Activated CD4-positive, alpha-beta T cell treated with anti-CD3 and anti-CD28 coated beads, Interleukin-2, amount 10 ng/mL, durations not matched to agents 7 days and 5 days (primary cell): ENCODE measurements at places on chromosomes 1 and 21.

- H3K27me3 ChIP-seq = peaks cover 1% of the 10 kb centered on the region
- H3K36me3 ChIP-seq = no peaks in the 10 kb centered on the region
- H3K4me3 ChIP-seq = no peak overlapping the region
- no peak overlapping the region for H3K27ac ChIP-seq
Measured at GRCh38 chr1:1967151-1967550, 36.4 kb downstream of the CFAP74 start.

DNA sequence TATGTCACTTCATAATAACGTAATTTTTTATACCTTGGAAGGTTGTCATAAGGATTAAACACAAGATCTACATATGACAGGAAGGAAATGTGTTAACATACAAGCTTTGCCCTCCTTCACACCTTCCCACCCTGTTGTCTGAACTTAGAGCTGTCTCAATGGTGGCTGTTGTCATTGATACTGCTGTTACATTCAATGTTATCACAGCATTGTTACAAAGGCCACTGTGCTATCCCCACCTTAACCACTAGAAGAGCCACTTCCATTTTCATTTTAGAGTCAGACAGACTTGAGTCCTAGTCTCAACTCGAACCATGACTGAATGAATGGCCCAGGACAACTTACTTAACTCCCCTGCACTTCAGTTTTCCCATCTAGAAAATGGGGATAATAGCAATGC, 31.2 kb downstream of the TAS1R2 start:
- H3K27me3 ChIP-seq = no peaks in the 10 kb centered on the region
- H3K36me3 ChIP-seq = no peaks in the 10 kb centered on the region
- H3K27ac ChIP-seq = no peak overlapping the region

- H3K27me3 ChIP-seq = no peaks in the 10 kb centered on the region
- H3K4me3 ChIP-seq = no peak overlapping the region
- H3K27ac ChIP-seq = no peak overlapping the region
- no peaks in the 10 kb centered on the region for H3K36me3 ChIP-seq
- no peaks in the 10 kb centered on the region for H3K4me1 ChIP-seq
- no peak for DNase-seq
Measured at GRCh38 chr1:29635501-29636263, 399.4 kb downstream of the PTPRU start.

DNA sequence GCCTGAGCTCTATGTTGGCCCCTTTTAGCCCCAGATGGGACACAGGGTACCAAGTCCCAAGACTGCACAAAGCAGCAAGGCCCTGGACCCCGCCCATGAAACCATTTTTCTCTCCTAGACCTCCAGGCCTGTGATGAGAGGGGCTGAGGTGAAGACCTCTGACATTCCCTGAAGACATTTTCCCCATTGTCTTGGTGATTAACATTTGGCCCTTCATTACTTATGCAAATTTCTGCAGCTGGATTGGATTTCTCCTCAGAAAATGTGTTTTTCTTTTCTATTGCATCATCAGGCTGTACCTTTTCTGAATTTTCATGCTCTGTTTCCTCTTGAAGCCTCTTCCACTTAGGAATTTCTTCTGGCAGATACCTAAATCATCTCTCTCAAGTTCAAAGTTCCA, 8.2 kb upstream of the PSMA5 start:
- no peaks in the 10 kb centered on the region for H3K27me3 ChIP-seq
- H3K27ac ChIP-seq = no peak overlapping the region
- H3K36me3 ChIP-seq = no peaks in the 10 kb centered on the region
- H3K4me1 ChIP-seq = no peaks in the 10 kb centered on the region
- H3K4me3 ChIP-seq = no peak overlapping the region

DNA sequence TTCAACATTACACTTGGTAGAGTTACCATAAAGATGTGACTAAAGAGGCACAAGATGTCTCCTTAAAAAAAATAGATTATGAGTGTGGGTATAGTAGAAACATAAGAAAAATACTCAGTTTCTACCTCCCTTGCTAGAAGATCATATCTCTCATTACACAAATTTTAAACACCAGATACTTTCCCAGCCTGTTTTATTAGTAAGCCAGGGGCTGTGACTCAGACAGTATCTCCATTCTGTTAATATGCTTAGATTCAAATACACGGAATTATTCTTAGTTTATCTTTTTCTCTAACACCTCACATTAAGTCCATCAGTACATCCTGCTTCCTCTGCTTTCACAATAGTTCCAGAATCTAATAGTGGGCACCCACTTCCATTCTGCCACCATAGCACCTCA, 561.8 kb upstream of the ADAMTS5 start:
- H3K36me3 ChIP-seq = no peaks in the 10 kb centered on the region
- no peak overlapping the region for H3K27ac ChIP-seq
- no peak overlapping the region for H3K4me3 ChIP-seq
- no peak for DNase-seq
- H3K27me3 ChIP-seq = no peaks in the 10 kb centered on the region

- no peak overlapping the region for H3K4me3 ChIP-seq
- peaks cover 3% of the 10 kb centered on the region for H3K27me3 ChIP-seq
- no peak overlapping the region for H3K27ac ChIP-seq
- no peak for DNase-seq
- no peaks in the 10 kb centered on the region for H3K36me3 ChIP-seq
Measured at GRCh38 chr1:38055398-38055797, 8.8 kb upstream of the POU3F1 start.

DNA sequence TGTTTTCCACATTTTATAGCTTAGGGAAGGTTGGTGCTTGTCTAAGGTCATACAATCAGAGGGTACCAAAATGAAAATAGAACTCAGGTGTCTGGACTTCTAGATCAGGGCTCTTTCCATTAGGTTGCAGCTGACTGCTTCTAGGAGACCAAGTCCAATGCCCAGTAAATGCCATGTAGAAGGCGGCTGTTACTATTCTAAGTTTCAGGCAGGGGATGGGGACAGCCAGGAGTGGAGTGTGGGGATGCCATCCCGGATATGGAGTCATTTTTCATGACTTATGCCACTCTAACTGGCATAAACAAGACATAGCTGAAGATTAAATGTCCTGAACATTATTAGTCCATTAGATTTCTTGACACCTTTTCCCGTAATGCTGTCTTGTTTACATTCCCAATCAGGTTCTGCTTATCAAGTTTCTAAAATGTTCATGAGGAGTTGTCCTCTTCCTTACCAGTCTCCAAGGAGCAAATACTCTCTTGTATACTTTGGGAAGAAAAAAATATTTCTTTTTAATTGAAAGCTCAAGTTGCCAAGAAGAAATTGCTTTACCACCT, 31.5 kb downstream of the XCL1 start:
- H3K4me1 ChIP-seq = no peaks in the 10 kb centered on the region
- no peak for DNase-seq
- no peak overlapping the region for H3K4me3 ChIP-seq
- H3K27me3 ChIP-seq = no peaks in the 10 kb centered on the region
- no peaks in the 10 kb centered on the region for H3K36me3 ChIP-seq
- no peak overlapping the region for H3K27ac ChIP-seq

- no peak overlapping the region for H3K27ac ChIP-seq
- peaks cover 3% of the 10 kb centered on the region for H3K27me3 ChIP-seq
- H3K4me1 ChIP-seq = no peaks in the 10 kb centered on the region
- no peak overlapping the region for H3K4me3 ChIP-seq
- DNase-seq = no peak
- no peaks in the 10 kb centered on the region for H3K36me3 ChIP-seq
Measured at GRCh38 chr1:41461790-41462679, 22.4 kb downstream of the EDN2 start.

DNA sequence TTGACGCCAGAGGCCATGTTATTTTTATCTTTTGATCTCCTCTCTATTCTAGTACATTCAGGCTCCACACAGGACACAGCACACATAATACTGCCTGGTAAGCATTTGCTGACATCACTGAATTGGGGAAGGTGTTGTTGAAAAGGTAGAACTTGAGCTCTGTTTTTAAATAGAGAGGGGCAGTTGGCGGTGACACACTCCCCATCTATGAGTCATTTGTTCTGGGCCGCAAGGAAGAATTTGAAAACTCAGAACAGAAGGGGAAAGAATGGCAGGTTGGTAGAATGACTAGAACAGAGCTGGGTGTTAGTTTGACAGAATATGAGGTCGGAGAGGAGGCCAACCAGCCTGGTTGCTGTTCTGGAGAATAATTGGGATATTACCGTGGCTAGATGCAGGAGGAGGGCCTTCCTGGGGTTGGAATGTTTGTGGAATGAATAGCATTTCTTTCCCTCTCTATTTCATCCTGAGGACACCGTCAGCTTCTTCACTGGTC, 52.1 kb upstream of the ERRFI1 start:
- no peaks in the 10 kb centered on the region for H3K36me3 ChIP-seq
- no peak overlapping the region for H3K27ac ChIP-seq
- no peak overlapping the region for H3K4me3 ChIP-seq
- H3K4me1 ChIP-seq = no peaks in the 10 kb centered on the region

DNA sequence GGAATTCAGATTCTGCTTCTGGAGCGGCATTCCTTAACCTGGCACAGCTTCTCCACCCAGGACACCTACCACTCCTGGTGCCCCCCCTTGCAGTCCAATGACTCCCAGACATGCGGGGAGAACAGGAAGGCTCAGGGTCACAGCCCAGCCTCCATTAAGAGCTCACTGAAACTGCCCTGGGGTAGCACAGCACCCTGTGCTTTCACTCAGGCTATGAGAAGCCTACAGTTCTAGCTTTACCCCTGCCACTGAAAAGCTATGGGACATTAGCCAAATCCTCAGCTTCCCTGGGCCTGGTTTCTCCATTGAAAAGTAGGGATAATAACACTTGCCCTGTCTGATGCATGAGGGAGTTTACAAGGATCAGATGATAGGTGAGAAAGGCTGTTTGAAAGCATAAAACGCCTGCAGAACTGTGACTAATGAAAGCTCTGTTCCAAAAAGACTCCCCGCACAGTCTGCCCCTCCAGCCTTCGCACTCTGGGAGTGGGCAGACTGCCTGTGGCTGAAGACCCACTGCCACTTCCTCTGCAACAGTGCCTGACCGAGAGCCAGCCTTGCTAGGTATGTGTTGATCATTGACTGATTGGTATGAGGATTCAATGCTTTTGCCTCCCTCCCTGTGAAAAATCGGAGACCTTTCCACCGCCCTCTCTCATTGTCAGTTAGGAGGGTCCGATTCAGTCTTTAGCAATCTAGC, 2.7 kb upstream of the CLDN19 start:
- no peak overlapping the region for H3K27ac ChIP-seq
- H3K36me3 ChIP-seq = peaks cover 7% of the 10 kb centered on the region
- no peaks in the 10 kb centered on the region for H3K4me1 ChIP-seq
- H3K27me3 ChIP-seq = no peaks in the 10 kb centered on the region
- no peak overlapping the region for H3K4me3 ChIP-seq

DNA sequence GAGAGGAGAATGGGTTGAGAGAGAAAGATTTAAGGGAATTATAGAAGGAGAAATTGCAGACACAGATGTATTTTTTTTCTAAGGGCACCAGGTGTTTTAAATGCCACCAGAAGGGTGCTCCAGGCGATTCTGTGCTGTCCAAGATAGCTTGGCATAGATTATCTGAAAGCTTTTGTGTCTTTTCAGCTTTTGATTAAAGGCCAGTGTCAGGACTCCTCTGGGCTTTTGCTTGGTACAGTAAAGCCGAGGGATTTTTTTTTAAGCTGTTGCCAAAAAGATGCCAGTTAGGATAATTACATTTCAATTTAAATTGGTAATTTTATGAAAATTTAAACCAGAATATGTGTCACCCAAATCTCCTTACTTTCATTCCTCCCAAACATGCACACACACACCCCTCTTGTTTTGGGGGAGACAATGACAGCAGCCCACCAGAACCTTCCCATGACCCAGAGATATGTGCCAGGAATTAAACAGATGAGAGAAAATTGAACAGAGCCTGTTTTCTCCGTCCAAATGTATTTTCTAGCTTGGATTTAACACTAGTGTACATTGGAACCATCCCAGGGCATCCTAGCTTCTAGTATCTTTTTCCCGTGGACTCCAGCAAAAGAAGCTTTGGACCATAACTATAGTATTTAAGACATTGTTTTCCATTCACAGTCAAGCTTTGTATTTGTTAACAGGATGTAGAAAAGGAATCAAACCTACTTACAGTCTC, 670.7 kb upstream of the CXADR start:
- no peak overlapping the region for H3K27ac ChIP-seq
- no peak overlapping the region for H3K4me3 ChIP-seq
- H3K36me3 ChIP-seq = no peaks in the 10 kb centered on the region
- DNase-seq = no peak

- H3K27me3 ChIP-seq = no peaks in the 10 kb centered on the region
- no peak overlapping the region for H3K4me3 ChIP-seq
- no peaks in the 10 kb centered on the region for H3K4me1 ChIP-seq
Measured at GRCh38 chr1:118257946-118258345, 72.9 kb upstream of the SPAG17 start.

- no peak overlapping the region for H3K27ac ChIP-seq
- peaks cover 19% of the 10 kb centered on the region for H3K4me1 ChIP-seq
- no peak overlapping the region for H3K4me3 ChIP-seq
- DNase-seq = peak; percentile 29
- peaks cover 77% of the 10 kb centered on the region for H3K27me3 ChIP-seq
- no peaks in the 10 kb centered on the region for H3K36me3 ChIP-seq
Measured at GRCh38 chr1:208238710-208239472, 5.3 kb downstream of the PLXNA2 start.

GRCh38 chr1:209390764-209391163, 192.8 kb upstream of the CAMK1G start:
- H3K4me3 ChIP-seq = no peak overlapping the region
- DNase-seq = no peak
- no peaks in the 10 kb centered on the region for H3K36me3 ChIP-seq

- no peak for DNase-seq
- H3K4me3 ChIP-seq = no peak overlapping the region
- H3K27me3 ChIP-seq = peaks cover 5% of the 10 kb centered on the region
- H3K4me1 ChIP-seq = no peaks in the 10 kb centered on the region
- no peak overlapping the region for H3K27ac ChIP-seq
- H3K36me3 ChIP-seq = no peaks in the 10 kb centered on the region
Measured at GRCh38 chr1:67601955-67602354, 83.0 kb upstream of the GADD45A start.

GRCh38 chr1:19321071-19321470, 8.9 kb downstream of the SLC66A1 start:
- no peaks in the 10 kb centered on the region for H3K36me3 ChIP-seq
- DNase-seq = no peak
- H3K27ac ChIP-seq = no peak overlapping the region
- H3K4me1 ChIP-seq = peaks cover 1% of the 10 kb centered on the region
- no peaks in the 10 kb centered on the region for H3K27me3 ChIP-seq

DNA sequence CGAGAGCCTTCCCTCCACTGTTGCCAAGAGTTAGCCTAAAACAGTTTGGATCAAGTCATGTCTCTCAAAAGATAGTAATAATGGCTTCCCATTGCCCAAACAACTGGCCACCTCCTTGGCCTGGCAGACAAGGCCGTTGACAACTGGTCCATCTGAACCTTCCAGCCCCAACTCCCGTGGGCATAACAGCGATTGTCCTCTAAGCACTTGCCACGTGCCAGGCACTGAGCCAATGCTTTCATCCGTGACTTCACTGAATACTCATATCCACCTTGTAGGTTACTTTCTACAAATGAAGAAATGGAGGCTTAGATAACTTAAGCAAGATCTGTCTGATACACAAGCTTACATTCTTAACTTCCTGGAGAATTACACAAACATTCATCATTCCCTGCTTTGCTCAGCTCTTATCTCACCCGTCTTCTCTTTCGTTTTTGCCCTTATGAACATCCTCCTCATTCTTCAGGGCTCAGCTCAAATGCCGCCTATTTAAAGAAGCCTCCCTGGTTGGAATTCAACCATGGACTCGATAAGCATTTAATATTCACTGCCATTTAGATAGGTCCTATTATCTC, 106.4 kb downstream of the KCND3 start:
- peaks cover 9% of the 10 kb centered on the region for H3K27me3 ChIP-seq
- no peak overlapping the region for H3K4me3 ChIP-seq
- no peak for DNase-seq
- H3K36me3 ChIP-seq = no peaks in the 10 kb centered on the region
- H3K4me1 ChIP-seq = no peaks in the 10 kb centered on the region

GRCh38 chr1:62457955-62458354, 21.1 kb downstream of the USP1 start:
- H3K4me3 ChIP-seq = no peak overlapping the region
- H3K27me3 ChIP-seq = no peaks in the 10 kb centered on the region
